Hematopoietic multipotent progenitor cell treated with erythropoietin and hydrocortisone succinate and interleukin-3 and kit ligand, for 6 days (in vitro differentiated cells): ENCODE measurements at places on chromosomes 2 and 18.

- DNase-seq: no peak
These were observed 91.0 kb downstream of the SPTBN1 start for GRCh38 chr2:54546923-54547720.

DNA sequence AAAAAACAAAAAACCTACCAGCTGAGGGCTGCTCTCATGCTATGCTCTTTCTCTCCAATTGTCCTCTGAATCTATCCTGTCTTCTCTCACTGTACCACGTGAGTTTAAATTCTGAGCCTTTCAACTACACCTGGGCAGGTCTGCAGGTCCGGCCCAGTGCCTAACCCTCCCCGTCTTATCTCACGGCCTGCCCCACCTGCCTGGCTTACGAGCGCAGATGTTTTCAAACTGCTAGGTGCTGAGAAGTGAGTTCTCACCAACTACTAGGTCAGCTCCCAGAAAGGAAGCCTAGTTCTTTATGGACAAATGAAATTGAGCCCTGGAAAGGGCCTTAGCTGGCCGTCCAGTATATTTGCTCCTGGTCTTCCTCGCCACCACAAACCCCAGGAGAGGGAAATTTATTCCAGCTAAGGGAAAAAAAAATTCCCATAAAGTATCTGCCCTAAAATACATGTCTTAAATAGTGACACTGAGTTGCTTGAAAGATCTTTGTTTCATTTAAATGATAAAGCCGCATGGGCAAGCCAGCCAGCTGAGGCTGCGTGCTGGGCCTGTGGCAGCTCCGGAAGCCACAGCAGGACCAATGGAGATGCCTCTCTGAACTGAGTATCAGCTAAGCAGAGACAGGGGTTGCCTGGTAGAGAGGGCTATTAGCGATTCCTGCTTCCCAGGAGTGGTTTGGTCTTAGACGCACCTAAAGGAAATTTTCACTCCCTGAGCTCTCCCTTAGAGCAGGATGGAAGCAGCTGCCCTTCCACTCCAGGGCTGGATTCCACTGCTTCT is 92.5 kb upstream of the NCK2 start:
- no peak for DNase-seq

DNA sequence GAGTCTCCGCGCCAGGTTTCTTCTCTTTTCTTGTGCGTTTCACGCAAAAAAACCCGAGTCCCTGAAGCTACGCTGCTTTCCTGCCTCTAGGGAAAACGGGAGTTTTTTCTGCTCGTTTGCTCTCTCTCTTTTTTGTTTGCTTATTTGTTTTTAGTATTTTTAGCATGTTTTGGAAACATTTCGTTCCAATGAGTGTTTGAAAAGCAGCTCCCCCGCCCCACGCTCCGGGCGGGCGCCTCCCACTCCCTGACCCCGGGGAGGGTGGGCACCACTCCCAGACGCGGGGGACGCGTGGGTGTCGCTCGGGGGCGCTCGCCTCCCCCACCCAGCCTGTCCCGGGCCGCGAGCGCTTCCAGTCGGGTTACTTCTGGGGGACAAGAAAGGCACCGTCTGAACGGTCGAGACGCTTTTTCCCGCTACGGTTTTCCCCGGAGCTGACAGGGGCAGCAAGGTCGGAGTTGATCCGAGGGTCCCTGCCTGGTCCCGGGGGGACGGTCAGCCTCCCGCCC is 446 bp upstream of the EFHD1 start:
- DNase-seq: no peak

DNA sequence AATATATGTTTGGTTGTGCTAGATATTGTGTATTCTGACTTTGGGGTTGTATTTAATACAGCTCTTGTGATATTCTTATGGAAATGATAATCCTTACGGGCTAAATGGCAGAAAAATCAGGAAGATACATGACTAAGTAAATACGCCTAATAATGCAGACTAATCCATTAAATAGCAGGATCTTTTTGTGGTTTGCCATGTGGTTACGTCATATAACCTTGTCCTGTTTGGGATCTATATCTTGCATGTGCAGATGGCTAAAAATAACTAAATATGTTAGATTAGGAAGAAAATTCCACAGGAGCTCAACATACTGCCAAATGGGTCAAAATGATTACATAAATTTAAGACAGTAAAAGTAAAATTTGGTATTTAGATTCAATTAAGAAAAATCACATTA is 83.0 kb downstream of the NEB start:
- peak; percentile 39 for DNase-seq

GRCh38 chr2:23390152-23390551 is 5.2 kb downstream of the KLHL29 start:
- no peak for DNase-seq

DNA sequence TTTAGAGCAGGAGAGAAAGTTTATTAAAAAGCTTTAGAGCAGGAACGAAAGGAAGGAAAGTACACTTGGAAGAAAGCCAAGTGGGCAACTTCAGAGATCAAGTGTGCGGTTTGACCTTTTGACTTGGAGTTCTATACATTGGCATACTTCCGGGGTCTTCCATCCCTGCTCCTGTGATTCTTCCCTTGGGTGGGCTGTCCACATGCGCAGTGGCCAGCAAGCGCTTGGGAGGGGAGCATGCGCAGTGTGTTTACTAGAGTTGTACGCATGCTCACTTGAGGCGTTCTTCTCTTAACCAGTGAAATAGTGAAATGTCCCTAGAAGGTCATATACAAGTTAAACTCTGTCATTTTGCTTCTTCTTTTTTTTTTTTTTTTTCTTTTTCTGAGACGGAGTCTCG is 56.9 kb upstream of the ZNF532 start:
- DNase-seq: no peak

- no peak for DNase-seq
These were observed 208.2 kb upstream of the ARL4C start for GRCh38 chr2:234705108-234705507.

- no peak for DNase-seq
These were observed 170.8 kb downstream of the FSHR start for GRCh38 chr2:48983551-48983950.

DNA sequence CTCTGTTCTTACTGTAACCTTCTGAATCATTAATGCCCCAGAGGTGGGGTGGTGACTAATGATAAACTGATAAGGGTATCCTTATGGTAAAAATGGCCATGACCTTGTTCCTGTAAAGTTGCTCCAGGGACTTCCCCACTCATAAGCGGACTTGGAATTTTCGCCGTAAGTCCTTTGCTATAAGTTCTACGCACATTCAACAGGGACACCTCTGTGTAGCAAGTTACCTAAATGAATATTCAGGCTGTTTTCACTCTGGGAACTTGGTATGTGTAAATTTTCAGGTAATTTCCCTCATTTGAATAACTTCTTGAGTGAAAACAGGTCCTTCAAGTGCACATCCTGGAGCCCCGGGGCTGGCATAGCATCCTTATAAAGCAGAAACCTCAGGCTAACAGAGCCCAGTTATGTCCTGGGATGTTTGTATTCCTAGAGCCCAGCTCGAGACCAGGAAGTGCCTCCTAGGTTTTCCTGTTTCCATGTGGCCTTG is 9.4 kb upstream of the AGFG1 start:
- DNase-seq: no peak

DNA sequence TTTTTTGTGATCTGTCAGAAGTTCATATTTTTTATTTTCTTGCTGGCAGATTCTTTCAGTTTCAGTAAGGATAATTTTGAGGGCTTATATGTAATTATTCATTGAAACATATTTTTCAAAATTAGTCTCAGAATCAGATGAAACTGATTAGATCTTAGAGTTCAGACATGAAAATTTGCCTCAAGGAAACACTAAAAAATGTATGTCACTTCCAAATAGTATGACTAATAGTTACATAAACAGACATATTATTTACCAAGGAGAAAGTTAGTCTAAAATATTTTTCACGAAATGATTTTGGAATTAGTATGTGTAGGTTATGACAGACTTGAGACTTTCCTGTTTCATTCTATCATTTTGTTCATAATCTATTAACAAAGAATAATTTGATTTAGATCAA is 628.6 kb downstream of the CCDC85A start:
- DNase-seq: no peak

DNA sequence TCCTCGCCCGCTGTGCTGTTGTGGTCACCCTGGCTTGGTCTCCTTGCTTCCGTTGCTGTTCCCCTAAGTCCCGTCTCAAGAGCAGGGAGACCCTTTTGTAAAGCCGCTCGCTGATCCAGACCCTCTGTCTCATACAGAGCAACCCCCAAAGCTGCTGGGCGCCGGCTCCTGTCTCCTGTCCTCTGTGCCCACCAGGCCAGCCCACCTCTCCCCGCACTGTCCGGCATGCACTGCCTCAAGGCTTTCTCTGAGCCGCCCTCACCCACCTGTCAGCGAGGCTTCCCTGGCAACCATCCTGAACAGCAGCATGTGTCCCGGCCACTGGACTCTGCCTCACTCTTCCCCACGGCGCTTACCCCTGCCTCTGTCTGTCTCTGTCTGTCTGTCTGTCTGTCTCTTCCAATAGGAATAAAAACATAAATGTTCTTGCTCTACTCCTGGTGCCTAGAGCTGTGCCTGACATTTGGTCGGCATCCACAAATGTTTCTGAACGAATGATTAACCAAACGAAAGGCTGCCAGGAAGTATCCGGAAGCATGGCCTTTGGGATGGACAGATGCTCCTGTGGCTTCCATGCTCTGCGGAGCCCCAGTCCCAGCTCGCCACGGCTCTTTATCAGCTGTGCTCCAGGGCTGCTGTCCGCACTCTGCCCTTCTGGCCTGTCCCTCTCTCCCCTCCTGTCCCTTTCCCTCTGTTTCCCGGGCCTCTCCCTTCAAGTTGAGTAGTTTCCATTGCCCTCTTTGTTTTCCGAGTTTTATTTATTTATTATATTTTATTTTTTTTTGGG is 7.8 kb downstream of the COLEC11 start:
- no peak for DNase-seq

DNA sequence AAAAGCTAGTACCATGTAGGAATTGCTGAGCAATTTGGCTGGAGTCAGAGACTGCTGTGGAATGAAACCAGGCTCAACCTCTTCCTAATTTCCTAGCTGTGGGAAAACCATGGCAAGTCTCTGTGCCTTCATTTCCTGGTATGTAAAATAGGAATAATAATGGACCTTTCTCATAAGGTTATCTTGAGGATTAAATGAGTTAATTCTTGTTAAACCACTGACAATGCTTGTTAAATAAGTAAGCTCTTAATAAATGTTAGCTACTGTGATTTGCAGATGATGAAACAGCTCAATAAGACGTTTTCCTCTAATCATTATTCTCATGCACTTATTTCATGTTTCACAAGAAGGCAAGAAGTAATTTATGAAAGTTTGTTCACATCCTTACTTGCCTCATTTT is 346.7 kb downstream of the RND3 start:
- DNase-seq: no peak

DNA sequence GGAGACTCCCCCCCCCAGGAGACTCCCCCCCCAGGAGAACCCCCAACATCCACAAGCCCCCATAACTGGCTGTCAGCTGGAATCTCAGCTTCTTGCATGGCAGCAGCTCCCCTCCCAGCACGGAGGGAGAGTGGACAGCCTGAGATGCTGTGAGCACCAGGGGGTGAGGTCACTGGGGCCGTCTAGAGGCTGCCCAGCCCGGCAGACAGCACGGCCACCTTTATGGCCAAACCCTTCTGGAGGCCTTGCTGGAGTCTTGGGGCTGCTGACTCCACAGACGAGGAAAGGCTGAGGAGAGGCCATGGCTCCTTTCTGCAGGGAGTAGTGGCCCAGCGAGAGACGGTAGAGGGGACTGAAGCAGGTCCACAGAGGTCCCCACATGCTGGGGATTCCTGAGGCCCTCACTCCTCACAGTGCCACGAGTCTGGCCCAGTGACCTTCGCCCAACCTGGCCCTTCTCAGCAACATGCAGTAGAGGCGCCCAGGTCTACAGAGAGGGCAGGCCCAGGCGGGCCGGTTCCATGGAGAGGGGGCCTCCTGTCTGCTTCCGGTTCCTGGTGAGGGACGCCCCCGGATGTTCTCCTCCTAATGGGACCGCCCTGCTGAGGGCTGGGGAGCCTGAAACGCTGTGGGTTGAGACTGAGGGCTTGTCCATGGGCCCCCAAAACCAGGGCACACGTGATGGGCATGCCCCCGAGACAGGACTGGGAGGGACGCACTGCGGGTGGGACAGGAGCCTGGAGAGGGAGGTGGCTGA is 122.6 kb upstream of the CTDP1 start:
- no peak for DNase-seq

DNA sequence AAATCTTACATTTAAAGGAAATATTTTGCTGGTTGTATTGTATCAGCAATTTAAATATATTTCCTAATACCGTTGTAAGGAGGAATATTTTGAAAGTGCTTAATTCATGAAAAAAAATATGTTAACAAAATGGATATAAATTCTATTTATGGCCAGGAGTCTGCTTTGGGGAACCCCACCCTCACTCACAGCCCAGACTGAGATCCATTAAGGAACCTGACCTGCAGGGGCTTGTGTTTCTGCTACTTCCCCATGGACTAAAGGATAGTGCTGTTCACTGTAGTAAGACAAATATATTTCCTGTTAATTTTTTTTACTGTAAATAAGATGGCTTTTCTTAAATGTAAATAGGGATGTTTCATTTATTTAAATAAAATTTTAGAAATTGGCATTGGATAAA is 221.9 kb upstream of the COL3A1 start:
- no peak for DNase-seq

- DNase-seq: no peak
These were observed 90.4 kb upstream of the FAM110C start for GRCh38 chr2:136666-137065.

DNA sequence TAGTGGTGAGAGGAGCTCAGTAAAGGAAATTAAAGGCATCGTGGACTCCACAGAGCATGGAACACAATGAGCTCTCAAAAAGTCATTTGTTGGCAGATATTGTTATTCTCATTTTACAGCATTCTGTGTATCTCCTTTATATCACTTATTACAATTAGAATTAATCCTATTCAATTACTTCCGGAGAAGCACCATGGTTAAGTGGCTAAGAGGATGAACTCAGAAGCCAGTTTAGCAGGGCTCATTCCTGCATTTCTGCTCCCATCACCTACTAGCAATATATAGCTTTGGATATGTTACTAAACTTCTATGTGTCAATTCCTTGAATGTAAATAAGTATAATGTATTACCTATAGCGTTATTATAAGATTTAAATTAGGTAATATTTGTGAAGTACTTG is 683.3 kb downstream of the IRS1 start:
- no peak for DNase-seq

DNA sequence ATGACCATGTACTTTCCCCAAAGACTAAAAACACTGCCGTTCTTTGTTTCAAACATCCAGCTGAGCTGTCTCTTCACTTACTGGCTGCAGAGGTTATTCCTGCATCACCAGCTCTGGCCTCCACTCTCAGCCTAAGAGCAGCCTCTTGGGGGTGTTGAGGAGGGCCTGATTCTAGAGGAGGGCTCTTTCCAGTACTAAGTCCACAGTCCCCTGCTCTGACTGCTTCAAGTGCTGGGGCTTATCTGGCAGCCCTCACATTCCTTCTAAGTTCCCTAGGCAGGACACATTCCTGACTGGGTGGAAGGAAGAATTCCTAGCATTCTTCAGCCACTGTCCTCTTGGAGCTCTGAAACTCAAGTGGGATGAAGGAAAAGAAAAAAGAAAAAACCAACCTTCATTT is 32.9 kb upstream of the EHBP1 start:
- DNase-seq: no peak

DNA sequence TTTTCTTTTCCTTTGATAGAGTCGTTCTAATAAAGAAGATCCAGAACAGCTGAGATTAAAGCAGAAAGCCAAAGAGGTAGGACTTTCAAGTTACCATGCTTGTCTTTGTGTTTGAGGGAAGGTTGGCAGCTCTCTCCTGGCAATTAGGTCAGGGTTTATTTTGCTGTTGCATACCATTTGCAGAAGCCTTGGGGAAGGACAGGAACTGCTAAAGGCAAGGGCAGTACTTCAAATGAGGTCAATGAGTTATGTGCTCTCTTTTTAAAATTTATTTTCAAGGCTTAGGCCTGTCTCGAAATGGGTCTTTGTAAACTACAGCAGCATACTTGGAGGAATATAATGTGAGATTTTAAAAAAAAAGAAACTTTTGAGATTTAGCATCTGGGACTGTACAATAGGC is 108.9 kb downstream of the TAF4B start:
- DNase-seq: no peak
